ENCODE measurements at places on chromosomes 3 and 15. TPM values are rescaled to one million over a fixed set of nuclear protein-coding genes. Genes with fewer than 3 reads are reported as not detected.

The USP50 gene
- total RNA-seq, result 0.46 TPM

- no peaks in the 10 kb centered on the region for H3K27me3 ChIP-seq
- no peaks in the 10 kb centered on the region for H3K36me3 ChIP-seq
- no peaks in the 10 kb centered on the region for H3K4me1 ChIP-seq
- no peak for DNase-seq
- no peak overlapping the region for H3K27ac ChIP-seq
Observed at GRCh38 chr3:104178680-104179079, 1188.0 kb upstream of the ALCAM start.

The GOLGA8G gene
- total RNA-seq, result not detected

GRCh38 chr15:100809587-100809986, 70.0 kb upstream of the ALDH1A3 start:
- no peak overlapping the region for H3K4me3 ChIP-seq
- DNase-seq, result no peak
- no peaks in the 10 kb centered on the region for H3K27me3 ChIP-seq
- H3K36me3 ChIP-seq, result no peaks in the 10 kb centered on the region
- H3K27ac ChIP-seq, result no peak overlapping the region

The CACNA2D3 gene
- total RNA-seq, result 0.43 TPM

The KLF15 gene
- total RNA-seq, result 7.2 TPM

Data from neural progenitor cell (in vitro differentiated cells).